ENCODE measurements at places on chromosomes 2 and 18. TPM values are rescaled to one million over a fixed set of nuclear protein-coding genes. Genes with fewer than 3 reads are reported as not detected.

SPP2 gene
- total RNA-seq = not detected

SERPINB12 gene
- not detected for total RNA-seq

DSG4 gene
- not detected for total RNA-seq

DRC1 gene
- total RNA-seq = not detected

KCNS3 gene
- total RNA-seq = 0.07 TPM

DSC1 gene
- not detected for total RNA-seq

LONRF2 gene
- 0.32 TPM for total RNA-seq

DNA sequence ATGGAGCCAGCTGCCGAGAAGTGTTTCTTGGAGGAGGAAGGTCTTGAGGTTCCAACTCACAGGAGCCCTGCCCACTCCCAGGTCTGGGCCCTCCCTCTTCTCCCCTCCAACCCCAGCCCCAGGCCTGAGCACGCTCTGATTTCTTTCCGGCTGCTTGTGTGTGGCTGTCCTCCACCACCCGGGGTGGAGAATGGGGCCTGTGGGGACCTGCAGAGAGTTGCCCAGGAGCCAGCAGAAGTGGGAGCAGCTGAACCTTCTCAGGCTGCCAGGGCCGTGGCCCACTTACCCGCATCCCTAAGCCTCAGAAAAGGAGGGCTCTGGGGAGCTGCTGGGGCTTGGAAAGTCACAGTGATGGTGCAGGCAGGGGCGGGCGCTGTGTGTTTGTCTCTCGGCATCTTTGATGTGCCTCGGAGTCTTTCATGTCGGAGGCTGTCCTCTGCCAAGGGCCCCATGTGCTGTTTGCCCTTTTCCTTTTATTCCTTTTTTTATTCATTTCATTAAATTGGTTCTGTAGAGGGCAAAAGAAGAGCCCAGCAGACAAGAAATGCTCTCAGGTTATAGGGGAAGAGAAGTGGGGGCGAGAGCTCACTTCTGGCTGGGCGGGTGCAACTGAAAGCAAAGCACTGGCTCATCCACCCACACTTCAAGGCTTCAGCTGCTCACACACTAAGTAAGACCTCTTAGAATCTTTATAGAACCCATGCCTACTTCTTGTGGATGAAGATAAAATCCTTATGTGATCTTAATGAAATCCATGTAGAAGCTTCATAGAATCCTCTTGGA is 52.5 kb downstream of the SDC1 start:
- no peaks in the 10 kb centered on the region for H3K27me3 ChIP-seq
- DNase-seq = no peak
- no peaks in the 10 kb centered on the region for H3K36me3 ChIP-seq
- H3K4me3 ChIP-seq = no peak overlapping the region

GRCh38 chr2:196390243-196391148 is 219.1 kb upstream of the STK17B start:
- no peak overlapping the region for H3K27ac ChIP-seq
- H3K4me3 ChIP-seq = no peak overlapping the region
- DNase-seq = no peak
- H3K4me1 ChIP-seq = no peaks in the 10 kb centered on the region

DNA sequence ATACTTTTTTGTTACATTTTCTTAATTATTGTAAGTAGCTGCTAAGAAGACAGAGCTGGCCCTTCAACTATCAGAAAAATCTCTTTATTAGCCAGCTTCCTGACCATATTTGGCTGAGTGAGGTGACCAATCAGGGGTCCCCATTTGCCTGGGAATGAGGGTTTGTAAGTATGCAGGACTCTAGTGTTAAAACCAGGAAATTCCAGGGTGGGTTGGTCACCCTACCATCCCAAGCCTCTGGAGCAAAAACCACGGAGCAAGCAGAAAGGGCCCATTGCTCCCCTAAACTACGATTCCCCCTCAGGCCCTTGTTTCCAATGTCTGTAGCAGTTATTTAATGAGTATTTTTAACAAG is 165.6 kb upstream of the NCKAP5 start:
- no peak overlapping the region for H3K4me3 ChIP-seq
- no peak overlapping the region for H3K27ac ChIP-seq
- no peaks in the 10 kb centered on the region for H3K36me3 ChIP-seq

GRCh38 chr18:57942493-57942892 is 101.5 kb upstream of the NEDD4L start:
- no peaks in the 10 kb centered on the region for H3K36me3 ChIP-seq
- H3K27me3 ChIP-seq = peaks cover 8% of the 10 kb centered on the region
- no peak overlapping the region for H3K4me3 ChIP-seq
- H3K27ac ChIP-seq = no peak overlapping the region
- no peaks in the 10 kb centered on the region for H3K4me1 ChIP-seq

DNA sequence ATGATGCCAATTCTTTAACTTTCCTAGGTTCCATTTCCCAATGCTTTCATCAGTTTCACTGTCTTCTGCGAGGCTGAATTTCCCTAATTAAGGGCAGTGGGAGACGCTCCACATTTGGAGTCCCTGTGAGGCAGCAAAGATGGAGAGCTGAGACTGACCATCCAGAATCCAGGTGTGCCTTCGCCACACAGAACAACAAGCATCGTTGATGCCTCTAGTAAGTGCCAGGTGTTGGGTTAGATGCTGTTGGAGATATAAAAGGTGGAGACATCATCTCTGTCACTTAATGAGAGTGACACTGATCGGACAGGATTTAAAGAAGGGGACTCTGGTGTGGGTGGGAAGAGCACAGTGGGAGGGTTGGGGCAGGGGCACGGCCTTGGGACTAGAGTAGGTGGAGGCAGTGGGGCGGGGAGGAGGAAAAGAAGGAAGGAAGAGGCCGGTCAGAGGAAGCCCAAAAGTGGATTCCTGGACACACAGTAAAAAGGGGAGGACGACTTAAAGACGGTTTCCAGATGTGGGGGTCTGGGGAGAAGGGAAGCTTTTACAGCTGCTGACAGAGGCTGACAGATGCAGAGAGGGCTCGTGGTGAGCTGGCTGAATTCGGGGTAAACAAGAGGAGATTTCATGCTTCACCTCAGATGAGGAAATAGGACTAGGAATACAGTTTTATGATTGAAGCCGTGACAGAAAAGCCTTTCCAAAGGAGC is 113.0 kb downstream of the BCL2 start:
- peak overlapping the region; percentile 89 for H3K27ac ChIP-seq
- peak overlapping the region; percentile 87 for H3K4me3 ChIP-seq
- H3K36me3 ChIP-seq = peaks cover 35% of the 10 kb centered on the region

GRCh38 chr2:196277002-196277401 is 105.6 kb upstream of the STK17B start:
- peaks cover 44% of the 10 kb centered on the region for H3K4me1 ChIP-seq
- H3K36me3 ChIP-seq = no peaks in the 10 kb centered on the region
- H3K4me3 ChIP-seq = no peak overlapping the region
- no peak overlapping the region for H3K27ac ChIP-seq

GRCh38 chr18:13412017-13412416 is 193.5 kb downstream of the LDLRAD4 start:
- H3K27ac ChIP-seq = no peak overlapping the region
- DNase-seq = no peak
- no peak overlapping the region for H3K4me3 ChIP-seq
- no peaks in the 10 kb centered on the region for H3K27me3 ChIP-seq
- H3K36me3 ChIP-seq = peaks cover 14% of the 10 kb centered on the region
- peaks cover 12% of the 10 kb centered on the region for H3K4me1 ChIP-seq
